ENCODE measurements at places on chromosomes 4 and X.

GRCh38 chrX:114959729-114960128, 57.7 kb downstream of the IL13RA2 start:
- no peak for DNase-seq

GRCh38 chr4:105186701-105187161, 40.1 kb downstream of the TET2 start:
- no peak for DNase-seq

DNA sequence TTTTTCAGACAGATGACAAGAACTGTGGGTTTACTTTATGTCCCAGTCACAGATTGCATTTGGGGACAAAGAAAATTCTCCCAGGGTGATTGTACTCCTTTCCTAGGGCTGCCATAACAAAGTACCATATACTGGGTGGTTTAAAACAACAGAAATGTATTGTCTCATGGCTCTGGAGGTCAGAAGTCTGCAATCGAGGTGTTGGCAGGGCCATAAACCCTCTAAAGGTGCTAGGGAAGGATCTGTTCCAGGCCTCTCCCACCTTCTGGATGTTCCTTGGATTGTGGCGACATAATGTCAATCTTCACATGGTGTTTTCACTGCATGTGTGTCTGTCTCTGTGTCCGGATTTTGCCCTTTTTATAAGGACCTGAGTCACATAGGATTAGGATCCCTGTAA, 12.3 kb downstream of the GEMIN8 start:
- no peak for DNase-seq

GRCh38 chr4:108484187-108484586, 136.2 kb upstream of the RPL34 start:
- DNase-seq = no peak

- DNase-seq = no peak
Measured at GRCh38 chr4:3043282-3044020, 30.9 kb downstream of the HTT-AS start.

DNA sequence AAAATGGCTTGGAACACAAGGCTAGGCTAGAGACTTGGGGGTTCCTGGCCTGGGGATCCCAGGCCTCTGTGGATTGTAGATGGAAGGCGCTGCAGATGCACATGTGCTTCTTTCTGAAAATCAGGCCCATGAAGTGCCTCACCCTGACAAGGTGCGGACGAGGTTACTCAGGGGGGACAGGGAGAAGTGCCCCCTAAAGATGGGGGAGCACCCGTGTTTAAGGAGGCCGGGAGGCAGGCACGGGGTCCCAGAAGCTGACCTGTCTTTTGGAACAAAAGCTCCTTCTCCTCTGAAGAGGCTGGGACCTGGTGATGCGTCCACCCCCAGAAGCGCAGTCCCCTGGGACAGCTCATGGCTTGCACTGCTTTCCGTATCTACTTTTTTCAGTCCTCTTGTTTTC, 2.4 kb downstream of the PDZD4 start:
- no peak for DNase-seq

- DNase-seq = no peak
Measured at GRCh38 chrX:150770623-150771022, 77.4 kb downstream of the MTMR1 start.

DNA sequence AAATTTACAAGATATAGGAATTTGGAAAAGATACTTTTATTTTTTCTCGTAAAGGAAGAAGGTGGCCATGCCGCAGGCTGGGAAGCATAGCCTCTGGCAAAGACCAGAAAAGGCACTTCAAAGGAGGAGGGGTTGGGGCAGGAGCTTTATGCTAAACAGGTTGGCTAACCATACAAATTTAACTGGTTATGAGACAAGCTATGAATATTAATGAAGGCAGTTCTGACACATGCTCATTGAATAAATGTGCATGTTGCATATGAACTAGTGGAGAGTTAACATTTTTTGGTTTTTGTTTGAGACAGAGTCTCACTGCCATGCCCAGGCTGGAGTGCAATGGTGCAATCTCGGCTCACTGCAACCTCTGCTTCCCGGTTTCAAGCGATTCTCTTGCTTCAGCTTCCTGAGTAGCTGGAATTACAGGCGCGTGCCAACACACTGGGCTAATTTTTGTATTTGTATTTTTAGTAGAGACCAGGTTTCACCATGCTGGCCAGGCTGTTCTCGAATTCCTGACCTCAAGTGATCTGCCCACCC, 36.5 kb downstream of the GALNTL6 start:
- no peak for DNase-seq

- DNase-seq = no peak
Measured at GRCh38 chr4:121278811-121279368, 101.9 kb downstream of the QRFPR start.
